ENCODE measurements at places on chromosomes 2 and 18.

GRCh38 chr2:26913606-26913998 lies 56.8 kb upstream of the MAPRE3 start:
- DNase-seq: no peak

GRCh38 chr18:45854036-45854586 lies 28.6 kb downstream of the SIGLEC15 start:
- DNase-seq: no peak

- no peak for DNase-seq
These were observed 120.9 kb upstream of the SMIM21 start for GRCh38 chr18:75548353-75548905.

DNA sequence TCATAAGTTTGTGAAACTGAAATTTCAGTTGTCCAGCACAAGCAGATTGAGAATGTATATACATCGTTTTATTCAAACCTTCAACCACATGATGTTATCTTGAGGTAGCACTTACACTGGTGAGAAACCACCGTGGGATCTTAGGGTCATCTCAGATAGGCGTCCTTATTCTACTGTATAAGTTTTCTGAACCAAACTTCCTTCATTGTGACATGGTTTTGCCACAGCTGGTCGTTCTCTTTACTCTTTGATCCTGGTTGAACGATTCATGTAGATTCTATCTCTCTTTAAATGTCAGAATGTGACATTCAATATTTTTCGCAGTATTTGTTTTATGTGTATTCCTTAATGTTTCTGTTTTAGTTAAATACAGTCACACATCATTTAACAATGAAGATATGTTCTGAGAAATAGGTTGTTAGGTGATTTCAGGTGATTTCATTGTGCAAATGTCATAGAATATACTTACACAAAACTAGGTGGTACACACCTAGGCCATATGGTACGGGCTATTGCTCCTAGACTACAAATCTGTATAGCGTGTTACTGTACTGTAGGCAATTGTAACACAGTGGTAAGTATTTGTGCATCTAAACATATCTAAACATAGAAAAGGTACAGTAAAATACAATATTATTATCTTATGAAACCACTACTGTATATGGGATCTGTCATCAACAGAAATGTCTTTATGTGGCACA lies 17.9 kb upstream of the ARHGAP25 start:
- no peak for DNase-seq

DNA sequence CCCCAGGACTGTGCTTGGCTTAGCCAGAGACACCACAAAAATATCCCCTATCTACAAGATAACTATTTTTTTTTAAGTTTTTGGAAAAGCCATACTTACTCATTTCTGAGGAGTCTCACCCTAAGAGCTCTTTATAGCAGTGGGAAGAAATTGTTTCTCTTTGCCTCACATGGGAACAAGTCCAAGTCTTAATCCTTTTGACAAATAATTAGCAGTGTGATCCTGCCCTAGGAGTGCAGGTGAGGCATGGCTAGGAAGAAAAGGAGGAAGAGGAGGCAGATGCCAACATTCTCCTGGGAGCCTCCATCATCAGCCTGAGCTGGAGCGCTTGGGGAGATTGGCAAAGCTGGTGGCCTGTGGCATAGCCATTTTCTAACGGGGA lies 115.6 kb downstream of the STPG4 start:
- DNase-seq: no peak

- DNase-seq: no peak
These were observed 21.6 kb upstream of the CACNB4 start for GRCh38 chr2:152120430-152120829.

GRCh38 chr2:170022692-170023091 lies 155.3 kb upstream of the MYO3B start:
- no peak for DNase-seq

GRCh38 chr18:51862051-51862715 lies 477.8 kb upstream of the DCC start:
- DNase-seq: no peak

- DNase-seq: no peak
These were observed 155.1 kb upstream of the CELF4 start for GRCh38 chr18:37720663-37721062.

DNA sequence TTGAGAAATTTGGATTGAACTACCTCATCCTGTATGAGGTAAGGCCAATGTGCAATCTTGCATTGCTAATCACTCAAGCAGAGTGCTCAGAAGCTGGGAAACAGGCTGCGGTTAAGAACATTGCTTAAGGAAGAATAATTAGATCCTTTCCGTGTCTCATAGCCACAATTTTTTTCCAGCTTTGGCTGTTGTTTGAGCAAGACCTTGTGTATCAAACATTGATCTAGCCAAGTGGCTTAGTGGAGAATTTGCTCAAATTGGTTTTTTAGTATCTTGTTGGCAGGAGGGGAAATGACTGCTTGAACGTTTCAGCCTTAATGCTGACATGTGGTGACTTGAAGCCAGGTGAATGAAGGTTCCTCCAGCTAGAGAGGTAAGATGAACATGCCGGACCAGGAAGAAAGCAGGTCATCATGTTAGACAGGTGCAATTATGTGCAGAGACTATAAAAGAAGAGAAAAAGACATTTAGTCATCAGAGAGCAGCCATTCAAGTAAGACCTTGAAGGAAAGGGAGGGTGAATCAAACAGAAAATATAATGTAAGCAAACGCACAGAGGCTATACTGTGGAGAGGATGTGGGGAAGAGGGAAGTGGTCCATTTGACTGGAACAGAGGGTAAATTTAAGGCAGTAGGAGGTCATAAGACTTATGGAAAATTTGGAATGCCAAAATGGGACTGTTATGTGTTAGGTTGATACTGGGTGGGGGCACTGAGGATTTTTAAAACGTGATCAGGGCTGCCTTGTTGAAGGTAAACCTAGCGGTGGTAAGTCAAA lies 98.9 kb upstream of the CYP1B1 start:
- no peak for DNase-seq

- no peak for DNase-seq
These were observed 40.6 kb upstream of the MAP2 start for GRCh38 chr2:209383212-209383611.

DNA sequence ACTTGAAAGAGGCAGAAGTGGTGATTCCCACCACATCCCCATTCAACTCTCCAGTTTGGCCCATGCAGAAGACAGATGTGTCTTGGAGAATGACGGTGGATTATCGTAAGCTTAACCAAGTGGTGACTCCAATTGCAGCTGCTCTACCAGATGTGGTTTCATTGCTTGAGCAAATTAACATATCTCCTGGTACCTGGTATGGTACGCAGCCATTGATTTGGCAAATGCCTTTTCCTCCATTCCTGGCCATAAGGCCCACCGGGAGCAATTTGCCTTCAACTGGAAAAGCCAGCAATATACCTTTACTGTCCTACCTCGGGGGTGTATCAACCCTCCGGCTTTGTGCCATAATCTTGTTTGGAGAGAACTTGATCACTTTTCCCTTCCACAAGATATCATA lies 411.5 kb upstream of the SMIM21 start:
- DNase-seq: no peak

- peak; percentile 25 for DNase-seq
These were observed 77.6 kb upstream of the BCL2L11 start for GRCh38 chr2:111042772-111043771.

DNA sequence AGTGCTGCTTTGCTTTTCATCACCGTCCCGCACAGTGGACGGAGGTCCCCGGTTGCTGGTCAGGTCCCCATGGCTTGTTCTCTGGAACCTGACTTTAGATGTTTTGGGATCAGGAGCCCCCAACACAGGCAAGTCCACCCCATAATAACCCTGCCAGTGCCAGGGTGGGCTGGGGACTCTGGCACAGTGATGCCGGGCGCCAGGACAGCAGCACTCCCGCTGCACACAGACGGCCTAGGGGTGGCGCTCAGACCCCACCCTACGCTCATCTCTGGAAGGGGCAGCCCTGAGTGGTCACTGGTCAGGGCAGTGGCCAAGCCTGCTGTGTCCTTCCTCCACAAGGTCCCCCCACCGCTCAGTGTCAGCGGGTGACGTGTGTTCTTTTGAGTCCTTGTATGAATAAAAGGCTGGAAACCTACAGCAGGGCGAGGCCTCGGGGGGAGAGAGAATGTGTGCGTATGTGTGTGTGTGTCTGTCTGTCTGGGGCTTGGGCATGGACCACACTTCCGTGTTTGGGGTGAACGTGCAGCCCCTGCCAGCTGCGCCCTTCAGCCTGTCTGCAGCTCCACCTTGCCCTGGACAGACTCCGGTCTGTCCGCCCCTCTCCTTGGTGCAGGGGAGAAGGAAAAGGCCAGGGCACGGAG lies 32.3 kb downstream of the GPC1 start:
- DNase-seq: no peak

GRCh38 chr18:47404845-47405244 lies 153.4 kb upstream of the SKOR2 start:
- no peak for DNase-seq

GRCh38 chr2:234398531-234398930 lies 98.3 kb downstream of the ARL4C start:
- no peak for DNase-seq

DNA sequence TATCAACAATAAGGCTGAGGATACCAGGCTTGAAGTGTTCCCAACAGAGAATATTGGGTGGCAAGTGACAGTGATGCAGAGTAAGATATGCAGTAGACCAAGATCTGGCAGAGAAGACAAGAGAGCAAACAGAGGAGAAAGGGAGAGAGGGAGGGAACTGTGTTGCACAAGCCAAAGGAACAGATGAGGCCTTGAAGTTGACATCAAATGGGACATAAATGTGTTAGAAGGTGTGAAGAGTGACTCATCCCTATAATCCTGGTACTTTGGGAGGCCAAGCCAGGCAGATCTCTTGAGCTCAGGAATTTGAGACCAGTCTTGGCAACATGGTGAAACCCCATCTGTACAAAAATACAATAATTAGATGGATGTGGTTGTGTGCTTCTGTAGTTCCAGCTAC lies 342.9 kb downstream of the PARD3B start:
- no peak for DNase-seq

- DNase-seq: no peak
These were observed 273.3 kb downstream of the HDAC4 start for GRCh38 chr2:239127513-239127912.

DNA sequence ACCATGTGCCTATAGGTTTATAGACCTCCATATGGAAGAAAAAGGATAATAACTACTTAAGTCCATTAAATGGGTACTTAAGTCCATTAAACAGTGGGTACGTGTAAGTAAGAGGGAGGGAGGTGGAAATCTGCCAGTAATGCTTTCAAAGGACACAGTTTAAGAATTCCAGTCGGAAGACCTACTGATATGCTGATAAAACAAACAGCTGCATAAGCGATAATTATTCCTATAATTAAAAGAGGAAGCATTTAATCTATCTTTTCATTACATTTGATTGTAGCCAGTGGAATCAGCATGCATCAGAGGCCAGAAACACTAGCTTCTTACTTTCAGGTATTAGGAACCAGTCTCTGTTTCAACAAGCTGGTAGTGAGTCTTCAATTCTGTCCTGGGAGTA lies 96.4 kb upstream of the DDX18 start:
- no peak for DNase-seq

- no peak for DNase-seq
These were observed 104.5 kb upstream of the UGP2 start for GRCh38 chr2:63737081-63737751.

DNA sequence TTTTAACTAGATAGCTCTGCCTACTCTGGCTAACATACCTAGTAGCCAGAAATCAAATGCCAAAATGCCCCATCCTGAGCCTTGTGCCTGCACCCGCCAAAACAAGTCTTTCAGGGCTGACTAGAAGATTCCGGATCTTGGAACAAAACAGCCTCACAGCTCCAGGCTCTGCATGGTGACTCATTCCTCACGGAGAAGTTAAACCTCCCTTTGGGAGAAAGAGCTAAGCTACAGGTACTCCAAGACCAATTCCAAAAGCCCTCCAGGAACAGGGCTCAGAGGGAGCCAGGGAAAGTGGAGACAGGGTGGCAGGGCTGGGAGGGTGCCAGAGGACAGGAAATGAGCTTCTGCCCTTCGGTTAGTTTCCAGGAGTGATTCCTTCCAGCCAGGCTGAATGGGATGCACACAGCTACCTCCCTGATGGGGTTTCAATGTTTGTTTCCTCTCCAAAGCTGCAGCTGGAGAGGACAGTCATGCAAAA lies 295.6 kb downstream of the TNS1 start:
- no peak for DNase-seq
